ENCODE measurements at places on chromosomes 5 and 9.

- DNase-seq: no peak
Measured at GRCh38 chr5:134813407-134813806, 32.4 kb upstream of the C5orf24 start.

- no peak for DNase-seq
Measured at GRCh38 chr5:82422751-82423181, 144.6 kb upstream of the RPS23 start.

DNA sequence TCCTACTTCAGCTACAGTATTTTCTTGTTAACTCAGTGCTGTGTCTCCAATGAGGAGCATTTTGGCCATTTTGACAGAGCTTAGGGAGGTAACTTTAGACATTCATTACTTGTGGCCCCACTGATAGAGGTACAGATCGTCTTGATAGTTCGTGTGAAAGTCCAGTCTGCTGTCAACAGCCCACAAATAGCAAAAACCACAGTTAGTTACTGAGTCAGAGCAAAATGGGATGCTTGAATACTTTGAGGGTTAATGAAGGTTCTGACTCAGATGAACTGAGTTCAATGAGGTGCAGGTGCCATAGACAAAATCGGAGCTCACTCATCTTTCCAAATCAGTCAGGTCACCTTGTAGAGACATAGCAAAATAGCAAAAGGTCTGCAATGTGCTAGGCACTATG lies 163.1 kb upstream of the TLE4 start:
- DNase-seq: peak; percentile 12

DNA sequence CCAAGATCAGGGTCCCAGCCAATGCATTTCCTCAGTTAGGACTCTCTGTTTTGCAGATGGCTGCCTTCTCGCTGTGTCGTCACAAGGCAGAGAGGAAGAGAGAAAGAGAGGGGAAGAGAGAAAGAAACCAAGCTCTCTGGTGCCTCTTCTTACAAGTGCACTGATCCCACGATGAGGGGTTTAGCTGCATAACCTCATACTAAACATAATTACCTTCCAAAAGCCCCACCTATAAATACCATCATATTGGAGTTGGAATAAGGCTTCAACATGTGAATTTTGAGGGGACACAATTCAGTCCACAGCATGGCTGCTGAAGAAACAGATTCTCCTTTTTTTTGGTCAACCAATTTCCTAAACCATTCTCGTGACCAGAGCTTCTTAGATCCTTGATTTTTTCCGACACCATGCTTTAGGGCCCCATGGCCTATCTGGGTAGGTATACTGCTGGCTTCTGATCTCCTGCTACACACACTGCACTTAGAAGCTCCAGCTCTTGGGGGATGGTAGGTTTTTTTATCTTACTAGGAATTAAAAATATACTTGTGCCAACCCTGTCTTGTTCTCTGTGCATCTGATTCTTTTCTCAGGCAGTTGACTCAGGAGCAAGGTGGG lies 5.1 kb downstream of the CAMK4 start:
- no peak for DNase-seq

DNA sequence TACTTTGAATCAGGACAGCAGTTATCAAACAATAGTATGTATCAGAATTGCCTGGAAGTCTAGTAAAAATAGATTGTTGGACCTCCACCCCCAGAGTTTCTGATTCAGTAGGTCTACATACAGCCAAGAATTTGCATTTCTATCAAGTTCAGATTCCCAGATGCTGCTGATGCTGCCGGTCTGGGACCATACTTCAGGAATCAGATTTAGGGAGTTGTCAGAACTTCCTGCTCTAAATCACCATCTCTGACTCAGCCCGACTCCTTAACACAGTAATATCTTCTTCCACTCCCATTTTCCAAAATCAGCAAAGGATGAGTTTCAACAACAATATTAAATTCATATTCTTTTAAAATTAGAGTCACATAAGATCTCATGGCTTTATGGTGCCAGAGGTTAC lies 227.2 kb upstream of the TMEM161B start:
- no peak for DNase-seq

DNA sequence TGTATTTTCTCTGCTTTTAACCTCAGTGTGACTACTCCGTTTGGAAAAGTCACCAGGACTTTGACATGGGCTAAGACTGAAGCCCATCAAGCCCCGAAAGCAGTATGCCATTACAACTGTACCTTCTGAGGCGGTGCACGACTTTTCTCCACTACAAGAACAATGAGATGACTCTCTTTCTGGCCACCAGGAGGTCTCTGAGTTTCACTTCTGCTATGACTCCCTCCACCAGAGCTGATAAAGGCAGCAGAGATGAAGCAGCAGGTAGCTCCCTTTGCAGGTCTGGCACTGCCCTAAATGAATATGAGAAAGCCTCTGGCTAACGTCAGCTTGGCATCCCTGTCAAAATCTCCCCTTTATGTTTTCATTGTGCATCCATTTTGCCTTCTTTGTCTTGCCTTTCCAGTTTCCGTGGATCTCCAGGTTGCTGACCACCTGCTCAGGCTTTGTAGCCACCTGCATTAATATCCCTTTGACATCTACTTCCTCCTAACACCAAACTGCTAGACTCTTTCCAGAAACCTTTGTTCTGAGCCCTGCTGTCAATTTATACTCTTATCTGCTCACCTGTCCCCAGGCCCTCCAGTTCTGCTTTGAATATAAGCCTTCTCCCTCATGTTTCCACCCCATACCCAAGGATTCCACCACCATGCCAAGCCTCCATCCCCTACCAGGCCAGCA lies 221.7 kb downstream of the ZNF608 start:
- no peak for DNase-seq

DNA sequence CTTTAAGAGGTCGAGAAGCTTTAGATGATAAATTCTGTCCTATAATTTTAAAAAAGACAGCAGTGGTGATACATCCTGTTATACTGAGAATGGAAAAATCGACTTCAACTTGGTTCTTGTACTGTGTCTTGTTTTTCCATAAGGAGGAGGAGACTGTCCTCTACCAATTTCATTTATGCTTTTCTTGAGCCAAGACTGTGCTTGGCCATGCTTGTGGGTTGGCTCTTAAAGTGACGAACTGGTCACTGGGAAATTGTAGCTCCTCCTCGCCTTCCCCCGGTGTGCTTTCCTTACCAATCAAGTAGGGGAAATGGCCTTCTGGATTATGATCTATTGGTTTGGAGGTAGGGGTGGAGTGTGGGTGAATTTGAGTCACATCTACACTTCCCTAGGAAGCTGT lies 67.1 kb upstream of the HSPB3 start:
- no peak for DNase-seq

DNA sequence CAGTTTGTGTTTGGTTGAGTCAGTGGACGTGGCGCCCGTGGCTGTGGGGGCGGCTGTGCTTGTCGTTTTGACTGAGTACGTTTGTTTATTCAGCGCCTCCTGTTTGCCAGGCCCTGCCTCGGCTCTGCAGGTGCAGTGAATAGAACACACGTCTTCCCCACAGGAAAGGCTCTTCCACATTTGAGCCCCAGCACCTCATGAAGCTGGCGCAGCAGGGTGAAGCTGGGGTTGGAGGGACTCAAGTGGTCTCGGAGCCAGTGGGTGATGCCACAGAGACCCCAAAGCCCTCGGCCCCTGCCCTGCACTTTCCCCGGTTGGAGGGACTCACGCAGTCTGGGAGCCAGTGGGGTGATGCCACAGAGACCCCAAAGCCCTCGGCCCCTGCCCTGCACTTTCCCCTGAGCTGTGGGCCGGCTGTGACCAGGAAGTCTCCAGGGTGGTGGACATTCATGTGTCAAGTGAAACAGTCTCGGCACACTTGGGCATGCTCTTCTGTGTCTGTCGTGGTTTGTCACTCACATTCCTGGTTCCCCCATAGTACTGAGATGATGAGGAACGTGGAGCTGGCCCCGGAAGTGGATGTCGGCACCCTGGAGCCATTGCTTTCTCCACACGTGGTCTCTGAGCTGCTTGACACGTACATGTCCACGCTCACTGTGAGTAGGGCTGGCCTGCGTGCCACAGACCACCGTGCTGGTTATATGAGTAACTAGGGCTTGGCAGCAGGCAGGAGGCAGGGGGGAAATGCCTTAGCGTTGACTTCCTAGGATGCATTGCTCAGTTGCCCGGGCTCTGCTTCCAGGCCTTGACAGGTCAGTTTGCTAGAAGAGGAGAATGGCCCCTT lies 13.6 kb downstream of the EXOC3 start:
- DNase-seq: no peak

- peak; percentile 79 for DNase-seq
Measured at GRCh38 chr9:133979273-133979920, 12.7 kb downstream of the VAV2 start.

GRCh38 chr9:81146241-81146640 lies 543.1 kb downstream of the TLE1 start:
- no peak for DNase-seq

- DNase-seq: no peak
Measured at GRCh38 chr5:102498271-102499034, at the start of gene SLCO6A1. SLCO6A1 (minus strand) TSS chr5:102499001; CDS start chr5:102498844, 157 bp downstream.

- DNase-seq: no peak
Measured at GRCh38 chr9:121088576-121088975, 13.8 kb downstream of the CNTRL start.

- DNase-seq: no peak
Measured at GRCh38 chr5:177231479-177232250, 71.9 kb downstream of the RAB24 start.

GRCh38 chr9:83986195-83986594 lies 5.6 kb downstream of the RMI1 start:
- no peak for DNase-seq

- DNase-seq: no peak
Measured at GRCh38 chr5:173775261-173776197, 112.6 kb upstream of the CPEB4 start.

GRCh38 chr5:36152324-36153297 lies 700 bp downstream of the SKP2 start:
- DNase-seq: peak; percentile 14

DNA sequence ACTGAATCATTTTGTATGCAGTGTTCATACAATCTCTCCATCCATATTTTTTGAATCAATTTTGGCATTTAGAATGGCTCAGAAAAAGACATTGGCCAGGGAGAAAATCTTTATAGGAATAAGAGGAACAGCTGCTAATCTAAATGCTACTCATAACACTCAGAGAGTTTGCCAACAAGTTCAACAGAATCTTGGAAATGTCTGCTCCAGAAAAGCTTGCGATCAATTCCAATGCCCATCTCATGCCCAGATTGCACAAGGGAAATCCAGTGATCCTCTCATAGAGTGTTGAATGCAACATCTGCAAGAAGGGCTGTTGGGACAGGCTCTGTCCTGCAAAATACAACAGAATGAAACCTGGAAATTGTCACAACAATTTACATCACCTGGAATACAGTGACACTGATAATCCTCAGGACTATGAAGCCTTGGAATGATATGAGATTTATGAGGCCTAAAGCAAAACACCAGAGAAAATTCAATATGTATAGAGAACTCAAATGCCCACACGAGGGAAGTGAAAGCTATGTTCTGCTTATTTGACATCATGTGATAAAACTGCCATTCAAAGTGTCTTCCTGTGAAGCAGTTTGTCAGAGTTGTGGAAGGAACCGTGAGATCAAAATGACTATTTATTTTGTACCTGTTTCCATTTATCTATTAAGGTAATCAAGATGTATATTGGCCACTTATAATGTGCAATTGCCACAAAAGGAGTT lies 190.1 kb downstream of the PARP8 start:
- DNase-seq: no peak

DNA sequence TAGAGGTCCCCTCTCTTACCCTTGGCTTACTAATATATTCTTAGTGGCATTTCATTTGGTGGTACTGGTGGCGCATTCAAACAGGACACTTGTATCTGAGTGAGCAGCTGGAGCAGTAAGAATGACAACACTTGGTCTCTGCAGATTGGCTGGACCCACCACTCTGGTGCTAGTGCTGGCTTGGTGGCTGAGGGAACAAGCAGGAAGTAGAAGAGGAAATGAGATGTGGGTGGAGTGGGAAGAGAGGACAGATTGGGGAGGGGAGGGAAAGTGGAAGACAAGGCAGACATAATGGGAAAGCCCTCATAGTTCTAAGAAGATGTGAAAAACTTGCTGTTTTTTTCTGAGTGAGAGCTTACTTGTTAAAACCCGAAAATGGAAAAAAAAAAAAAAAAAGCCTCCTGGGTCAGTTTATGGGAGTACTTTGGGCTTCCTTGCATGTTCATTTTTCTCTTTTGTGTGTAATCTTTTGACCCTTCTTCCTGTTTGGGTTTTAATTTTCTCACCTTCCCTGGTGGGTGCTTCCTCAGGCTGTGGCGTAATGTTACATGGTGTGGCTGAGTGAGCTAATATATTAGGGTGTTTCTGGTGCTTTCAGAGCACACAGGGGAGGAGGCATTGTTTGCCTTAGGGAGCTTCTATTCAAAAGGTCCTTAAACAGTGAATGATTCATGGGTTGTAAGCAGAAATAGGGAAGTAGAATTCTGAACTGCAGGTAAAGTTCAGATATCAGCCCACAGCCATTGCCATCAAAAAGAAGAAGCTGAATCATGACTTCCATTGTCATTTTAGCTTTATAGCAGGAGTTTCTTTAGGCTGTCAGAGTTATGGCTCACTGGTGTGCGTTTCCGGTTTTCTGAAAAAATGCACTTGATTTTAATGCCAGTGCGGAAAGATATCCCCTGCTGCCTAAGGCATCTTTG lies 52.3 kb downstream of the TLE4 start:
- no peak for DNase-seq

DNA sequence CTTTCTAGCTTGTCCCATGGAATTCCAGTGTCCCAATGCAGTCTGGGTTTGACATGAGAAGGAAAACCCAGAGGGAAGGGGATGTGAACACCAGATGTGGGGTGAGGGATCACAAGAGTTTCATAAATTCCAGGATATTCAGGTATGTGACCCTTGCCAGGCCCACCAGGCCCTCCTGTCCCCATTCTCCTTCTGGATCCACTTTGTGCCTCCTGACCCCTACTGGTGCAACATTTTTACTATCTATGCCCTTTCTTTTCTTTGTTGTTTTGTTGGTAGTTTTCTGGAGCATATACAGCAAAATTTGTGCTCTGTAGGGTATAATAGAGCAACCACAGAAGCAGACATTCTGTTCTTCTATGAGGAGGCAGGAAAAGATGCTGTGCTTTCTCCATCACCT lies 597.0 kb upstream of the GRAMD2B start:
- DNase-seq: no peak

DNA sequence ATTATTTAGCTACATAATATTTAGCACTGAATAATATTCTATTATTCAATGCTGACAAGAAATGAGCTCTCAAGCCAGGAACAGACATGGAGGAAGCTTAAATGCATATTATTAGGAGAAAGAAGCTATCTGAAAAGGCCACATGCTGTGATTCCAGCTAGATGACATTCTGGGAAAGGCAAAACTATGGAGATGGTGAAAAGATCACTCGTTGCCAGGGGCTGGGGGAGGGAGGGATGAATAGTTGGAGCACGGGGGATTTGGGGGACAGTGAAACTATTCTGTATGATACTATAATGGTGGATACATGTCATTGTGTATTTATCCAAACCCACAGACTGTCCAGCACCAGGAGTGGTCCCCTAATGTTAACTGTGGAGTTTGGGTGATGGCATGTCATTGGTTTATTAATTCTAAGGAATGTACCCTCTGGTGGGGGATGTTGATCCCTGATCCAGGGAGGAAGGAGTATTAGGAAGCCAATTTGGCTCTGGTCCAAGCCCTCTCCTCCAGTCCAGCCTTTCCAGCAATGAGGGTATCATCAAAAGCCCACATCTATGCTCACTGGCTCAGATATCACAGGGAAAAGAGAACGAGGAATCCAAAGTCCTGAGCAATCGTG lies 162.5 kb downstream of the COL23A1 start:
- no peak for DNase-seq

- DNase-seq: no peak
Measured at GRCh38 chr5:90279091-90279490, 130.5 kb downstream of the CETN3 start.
